ENCODE measurements at places on chromosomes 7 and 10. TPM values are rescaled to one million over a fixed set of nuclear protein-coding genes. Genes with fewer than 3 reads are reported as not detected.

The INHBA gene
- total RNA-seq, result 55.3 TPM

The FGL2 gene
- total RNA-seq, result not detected

The MAGI2 gene
- not detected for total RNA-seq

The C10orf105 gene
- not detected for total RNA-seq

The FRMPD2 gene
- total RNA-seq, result 0.35 TPM

The SPDYE8 gene
- total RNA-seq, result not detected

The CPED1 gene
- total RNA-seq, result 2.2 TPM

The FAM221A gene
- 5.6 TPM for total RNA-seq

The GNAT3 gene
- total RNA-seq, result not detected

The ELOVL3 gene
- total RNA-seq, result 0.40 TPM

The NXPH1 gene
- total RNA-seq, result not detected

GRCh38 chr7:41162612-41163011 lies 540.3 kb downstream of the INHBA start:
- DNase-seq, result no peak
- H3K4me1 ChIP-seq, result peaks cover under 1% of the 10 kb centered on the region
- no peak overlapping the region for H3K27ac ChIP-seq

- H3K36me3 ChIP-seq, result no peaks in the 10 kb centered on the region
- no peak overlapping the region for H3K4me3 ChIP-seq
- H3K4me1 ChIP-seq, result peaks cover 14% of the 10 kb centered on the region
- H3K27me3 ChIP-seq, result no peaks in the 10 kb centered on the region
These were observed 12.5 kb upstream of the HNRNPF start for GRCh38 chr10:43421519-43421918.

GRCh38 chr7:15175152-15175551 lies 272.6 kb upstream of the DGKB start:
- H3K27ac ChIP-seq, result no peak overlapping the region
- no peaks in the 10 kb centered on the region for H3K27me3 ChIP-seq
- H3K4me1 ChIP-seq, result no peaks in the 10 kb centered on the region
- no peak for DNase-seq
- H3K36me3 ChIP-seq, result no peaks in the 10 kb centered on the region
- H3K4me3 ChIP-seq, result no peak overlapping the region

DNA sequence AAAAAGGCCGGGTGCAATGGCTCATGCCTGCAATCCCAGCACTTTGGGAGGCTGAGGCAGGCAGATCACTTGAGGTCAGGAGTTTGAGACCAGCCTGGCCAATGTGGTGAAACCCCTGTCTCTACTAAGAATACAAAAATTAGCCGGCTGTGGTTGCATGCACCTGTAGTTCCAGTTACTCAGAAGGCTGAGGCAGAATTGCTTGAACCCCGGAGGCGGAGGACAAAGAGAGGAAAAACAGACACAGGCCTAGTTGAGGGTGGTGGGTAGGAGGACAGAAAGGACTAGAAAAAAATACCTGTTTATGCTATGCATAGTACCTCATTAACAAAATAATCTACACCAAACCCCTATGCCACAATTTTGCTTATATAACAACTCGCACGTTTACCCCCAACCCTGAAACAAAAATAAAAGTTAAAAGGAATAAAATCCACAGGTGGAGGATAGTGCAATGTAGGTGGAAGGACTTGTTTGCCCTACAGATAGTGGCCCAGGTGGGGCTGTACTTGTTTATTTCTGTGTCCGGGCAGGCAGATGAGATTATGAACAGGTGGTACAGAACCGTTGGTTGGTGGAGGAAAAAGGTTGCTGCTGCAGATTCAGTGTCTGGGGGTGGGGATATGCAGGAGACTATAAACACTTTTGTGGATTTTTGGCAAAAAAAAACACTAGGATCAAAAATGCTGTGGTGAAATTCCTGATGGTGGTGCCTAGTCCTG lies 5.1 kb downstream of the ZNF680 start:
- peaks cover 49% of the 10 kb centered on the region for H3K36me3 ChIP-seq
- H3K27me3 ChIP-seq, result no peaks in the 10 kb centered on the region
- DNase-seq, result no peak

GRCh38 chr7:120404042-120404441 lies 131.1 kb downstream of the KCND2 start:
- DNase-seq, result peak; percentile 60
- no peaks in the 10 kb centered on the region for H3K27me3 ChIP-seq
- H3K27ac ChIP-seq, result peak overlapping the region; percentile 84
- no peaks in the 10 kb centered on the region for H3K36me3 ChIP-seq
- no peak overlapping the region for H3K4me3 ChIP-seq

DNA sequence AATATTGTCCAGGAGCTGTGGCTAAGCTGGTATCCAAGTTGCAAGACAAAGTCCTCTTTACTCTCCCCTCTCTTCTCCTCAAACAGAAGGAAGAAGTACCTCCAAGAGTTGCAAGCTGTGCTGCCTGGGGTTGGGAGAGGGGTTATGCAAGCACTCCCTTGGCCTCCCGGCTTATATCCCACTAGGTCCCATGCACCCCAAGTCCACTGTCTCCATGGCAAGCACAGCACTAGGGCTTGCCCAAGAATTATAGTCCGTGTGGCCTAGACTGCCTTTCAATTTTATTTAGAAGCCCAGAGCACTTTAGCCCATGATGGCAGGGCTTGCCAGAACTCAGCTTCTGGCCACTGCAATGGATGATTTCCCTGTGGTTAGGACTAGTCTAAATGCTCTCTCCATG lies 40.4 kb upstream of the TECTB start:
- no peak overlapping the region for H3K4me3 ChIP-seq
- no peak for DNase-seq
- no peak overlapping the region for H3K27ac ChIP-seq
- no peaks in the 10 kb centered on the region for H3K4me1 ChIP-seq
- H3K27me3 ChIP-seq, result no peaks in the 10 kb centered on the region

DNA sequence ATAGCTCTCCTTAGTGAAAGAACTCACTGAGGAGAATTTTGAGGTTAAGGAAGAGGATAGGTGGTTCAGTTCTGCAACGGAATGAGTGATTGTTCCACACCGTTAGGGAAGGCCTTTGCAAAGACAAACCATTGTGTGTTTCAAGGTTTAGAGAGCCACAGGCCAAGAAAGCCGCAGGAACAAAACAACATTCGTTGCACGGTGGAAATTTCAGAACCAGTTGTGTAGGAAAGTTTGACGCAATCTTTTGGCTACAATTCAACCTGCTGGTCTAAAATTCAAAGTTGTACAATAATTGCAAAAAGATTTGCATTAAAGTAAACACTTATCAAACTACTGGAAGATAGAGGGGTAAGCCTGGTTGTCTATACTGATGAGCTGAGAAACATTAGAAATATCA lies 91.4 kb downstream of the FAM107B start:
- no peak for DNase-seq
- H3K36me3 ChIP-seq, result no peaks in the 10 kb centered on the region
- no peaks in the 10 kb centered on the region for H3K27me3 ChIP-seq
- H3K4me1 ChIP-seq, result no peaks in the 10 kb centered on the region
- no peak overlapping the region for H3K4me3 ChIP-seq
- H3K27ac ChIP-seq, result no peak overlapping the region

- peaks cover 66% of the 10 kb centered on the region for H3K36me3 ChIP-seq
- DNase-seq, result peak; percentile 83
- no peak overlapping the region for H3K4me3 ChIP-seq
- peaks cover 52% of the 10 kb centered on the region for H3K4me1 ChIP-seq
These were observed 57.3 kb downstream of the NRP1 start for GRCh38 chr10:33277135-33277536.

GRCh38 chr7:123468303-123468702 lies 66.1 kb downstream of the IQUB start:
- no peak overlapping the region for H3K27ac ChIP-seq
- no peaks in the 10 kb centered on the region for H3K4me1 ChIP-seq
- no peak overlapping the region for H3K4me3 ChIP-seq
- no peak for DNase-seq
- H3K27me3 ChIP-seq, result no peaks in the 10 kb centered on the region
- no peaks in the 10 kb centered on the region for H3K36me3 ChIP-seq

DNA sequence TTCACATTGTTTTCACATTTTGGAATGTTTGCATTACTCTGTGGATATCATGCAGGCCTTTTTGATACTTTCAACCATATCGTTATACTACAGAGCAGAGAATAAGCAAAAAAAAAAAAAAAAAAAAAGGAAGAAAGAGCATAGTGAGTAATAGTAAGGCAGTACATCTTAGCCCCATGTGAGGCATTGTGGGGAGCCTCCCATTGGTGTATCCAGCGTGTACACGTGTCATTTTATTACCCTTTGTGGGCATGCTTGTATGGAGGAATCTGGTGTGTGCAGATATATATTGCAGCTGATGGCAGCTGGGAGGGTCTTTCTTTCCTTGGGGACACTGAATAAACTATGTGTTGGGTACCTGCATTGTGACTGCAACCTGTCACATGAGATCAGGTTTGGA lies 19.6 kb downstream of the R3HCC1L start:
- no peak overlapping the region for H3K27ac ChIP-seq
- DNase-seq, result no peak

GRCh38 chr10:70927189-70927943 lies 39.0 kb upstream of the PCBD1 start:
- H3K27me3 ChIP-seq, result no peaks in the 10 kb centered on the region
- H3K36me3 ChIP-seq, result no peaks in the 10 kb centered on the region

DNA sequence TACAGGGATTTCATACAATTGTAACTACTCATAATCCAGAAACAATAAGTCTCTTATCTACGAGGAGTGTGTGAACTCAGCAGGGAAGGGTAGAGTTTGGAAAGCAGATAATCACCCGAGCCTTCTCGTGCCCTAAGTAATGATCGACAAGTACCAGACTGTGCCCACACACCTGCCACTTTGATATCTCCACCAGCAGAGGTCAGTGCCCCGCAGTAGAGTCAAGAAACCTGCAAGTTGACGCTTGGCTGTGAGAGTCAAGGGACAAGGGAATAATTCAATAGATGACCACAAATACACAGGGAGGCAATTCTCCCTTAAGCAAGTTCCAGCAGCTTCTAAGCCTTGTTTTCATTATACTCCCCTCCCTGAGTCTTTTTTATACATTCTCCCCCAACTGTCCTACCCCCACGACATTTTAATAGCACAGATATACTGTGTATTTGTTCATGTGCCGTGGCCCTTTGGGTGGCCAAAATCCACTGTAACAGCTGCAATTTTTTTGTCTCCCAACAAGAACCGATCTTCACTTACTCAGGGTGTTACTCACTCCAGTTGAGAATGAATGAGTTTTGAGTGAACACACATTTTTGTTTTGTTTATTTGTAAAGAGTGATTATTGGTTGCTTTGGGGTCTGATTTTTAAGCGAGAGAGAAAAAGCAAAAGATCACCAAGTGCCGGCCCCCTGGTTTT lies 106.9 kb upstream of the RHEB start:
- H3K27me3 ChIP-seq, result no peaks in the 10 kb centered on the region
- no peak overlapping the region for H3K27ac ChIP-seq
- H3K36me3 ChIP-seq, result no peaks in the 10 kb centered on the region
- no peak overlapping the region for H3K4me3 ChIP-seq
- DNase-seq, result peak; percentile 66

GRCh38 chr10:11175823-11176243 lies 158.2 kb downstream of the CELF2 start:
- H3K4me1 ChIP-seq, result no peaks in the 10 kb centered on the region
- DNase-seq, result no peak
- no peak overlapping the region for H3K27ac ChIP-seq

- DNase-seq, result no peak
- no peak overlapping the region for H3K27ac ChIP-seq
- no peaks in the 10 kb centered on the region for H3K27me3 ChIP-seq
- no peaks in the 10 kb centered on the region for H3K4me1 ChIP-seq
- H3K4me3 ChIP-seq, result no peak overlapping the region
These were observed 61.3 kb upstream of the DNAAF5 start for GRCh38 chr7:664997-665735.

- no peak overlapping the region for H3K4me3 ChIP-seq
- H3K36me3 ChIP-seq, result no peaks in the 10 kb centered on the region
- DNase-seq, result no peak
- H3K27me3 ChIP-seq, result no peaks in the 10 kb centered on the region
- H3K27ac ChIP-seq, result no peak overlapping the region
These were observed 62.9 kb downstream of the MGAM2 start for GRCh38 chr7:142174441-142174840.

GRCh38 chr7:44615149-44615611 lies 8.8 kb downstream of the OGDH start:
- DNase-seq, result no peak
- no peaks in the 10 kb centered on the region for H3K27me3 ChIP-seq
- H3K4me1 ChIP-seq, result peaks cover 27% of the 10 kb centered on the region

GRCh38 chr10:23742807-23743206 lies 303.9 kb downstream of the OTUD1 start:
- H3K36me3 ChIP-seq, result no peaks in the 10 kb centered on the region
- H3K4me3 ChIP-seq, result no peak overlapping the region
- no peak for DNase-seq
- H3K27me3 ChIP-seq, result no peaks in the 10 kb centered on the region
- no peak overlapping the region for H3K27ac ChIP-seq
- no peaks in the 10 kb centered on the region for H3K4me1 ChIP-seq

- no peaks in the 10 kb centered on the region for H3K4me1 ChIP-seq
- no peaks in the 10 kb centered on the region for H3K36me3 ChIP-seq
- no peak overlapping the region for H3K4me3 ChIP-seq
- peak; percentile 30 for DNase-seq
These were observed 107.8 kb downstream of the HECW1 start for GRCh38 chr7:43220250-43220649.

DNA sequence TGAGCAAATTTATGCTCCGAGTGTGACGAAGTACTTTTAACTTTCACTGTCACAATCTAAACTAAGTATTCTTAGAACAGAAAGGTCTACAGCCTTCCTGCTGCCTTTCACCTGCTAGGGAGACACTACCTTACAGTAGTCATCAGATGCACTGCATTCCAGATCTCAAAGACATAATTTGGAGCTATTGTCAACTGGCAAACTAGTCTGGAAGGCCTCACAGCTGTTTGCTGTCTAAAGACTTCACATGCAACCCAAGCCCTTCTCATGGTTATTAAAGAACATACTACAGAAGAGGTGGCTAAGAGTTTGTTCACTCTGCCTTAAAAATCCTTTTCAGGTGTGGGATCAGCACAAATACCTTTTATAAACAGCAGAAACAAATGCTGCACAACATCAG lies 91.8 kb upstream of the KCNIP2 start:
- H3K27me3 ChIP-seq, result no peaks in the 10 kb centered on the region
- no peak for DNase-seq
- no peak overlapping the region for H3K27ac ChIP-seq
- H3K4me3 ChIP-seq, result no peak overlapping the region
- H3K4me1 ChIP-seq, result peaks cover 29% of the 10 kb centered on the region
